NCI-H146 (cell line): ENCODE measurements at places on chromosomes 4 and X.

- no peak for DNase-seq
Measured at GRCh38 chr4:169122422-169122821, 112.4 kb upstream of the CBR4 start.

DNA sequence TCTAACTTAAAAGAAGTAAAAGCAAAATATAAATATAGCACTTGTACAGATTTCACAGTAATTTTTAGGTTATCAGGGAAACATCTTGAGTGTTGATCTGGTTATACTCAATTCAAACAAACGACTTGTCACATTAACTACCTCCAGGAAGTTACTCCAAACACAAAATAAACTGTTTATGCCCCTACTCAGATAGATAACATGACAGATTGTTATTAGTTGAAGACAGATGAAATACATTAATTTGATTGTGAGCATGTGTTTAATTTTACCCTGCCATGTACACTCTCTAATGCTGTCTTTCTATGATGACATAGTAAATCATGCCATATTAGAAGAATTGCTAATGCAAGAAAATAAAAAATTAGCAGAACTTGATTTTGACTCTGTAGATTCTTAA lies 88.0 kb downstream of the RAB28 start:
- DNase-seq = no peak

GRCh38 chr4:41713768-41714167 lies 34.8 kb downstream of the PHOX2B start:
- no peak for DNase-seq

DNA sequence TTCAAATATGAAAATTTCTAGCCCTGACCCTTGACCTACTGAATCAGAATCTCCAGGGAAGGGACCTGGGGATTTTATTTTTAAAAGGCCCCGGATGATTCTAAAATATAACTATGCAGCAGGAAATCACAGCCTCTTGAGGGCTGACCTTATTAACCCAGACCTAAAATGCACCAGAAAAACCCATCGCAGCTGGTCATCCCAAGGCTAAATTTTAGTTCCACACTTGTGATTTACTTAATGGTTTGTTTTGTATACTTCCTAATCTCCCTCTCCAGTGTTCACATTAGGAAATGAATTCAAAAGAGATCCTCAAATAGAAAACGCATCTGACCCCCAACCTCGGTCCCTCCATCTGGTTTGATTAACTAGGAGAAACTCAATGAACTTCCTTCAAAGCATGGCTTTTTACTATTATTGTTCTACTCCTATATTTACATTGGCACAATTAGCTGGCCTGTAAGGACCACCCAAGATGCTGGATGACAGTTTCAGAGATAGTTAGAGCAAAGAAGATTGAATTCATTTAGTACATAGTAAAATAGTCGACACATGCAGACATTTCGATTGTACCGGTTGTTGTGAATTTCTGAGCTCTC lies 147.8 kb upstream of the MED14 start:
- DNase-seq = no peak

- no peak for DNase-seq
Measured at GRCh38 chrX:105136786-105137185, 83.7 kb downstream of the TEX13A start.

DNA sequence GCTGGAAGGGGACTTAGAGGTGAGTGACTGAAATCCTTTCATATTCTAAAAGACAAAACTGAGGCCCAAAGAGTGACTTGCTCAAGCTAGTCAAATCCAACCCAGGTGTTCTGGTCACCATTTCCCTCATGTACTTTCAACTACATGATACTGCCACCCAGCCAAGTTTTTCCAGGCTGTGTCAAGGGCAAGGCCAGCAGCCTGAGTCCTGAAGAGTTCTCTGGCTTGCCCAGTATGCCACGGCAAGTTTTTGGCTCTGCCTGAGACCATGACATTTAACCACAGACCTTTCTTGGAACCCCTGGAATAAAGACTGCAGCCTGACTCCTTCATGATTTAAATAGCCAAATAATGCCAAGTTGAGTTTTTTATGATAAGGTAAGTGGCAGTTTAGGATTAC lies 10.7 kb upstream of the TMEM164 start:
- DNase-seq = no peak

DNA sequence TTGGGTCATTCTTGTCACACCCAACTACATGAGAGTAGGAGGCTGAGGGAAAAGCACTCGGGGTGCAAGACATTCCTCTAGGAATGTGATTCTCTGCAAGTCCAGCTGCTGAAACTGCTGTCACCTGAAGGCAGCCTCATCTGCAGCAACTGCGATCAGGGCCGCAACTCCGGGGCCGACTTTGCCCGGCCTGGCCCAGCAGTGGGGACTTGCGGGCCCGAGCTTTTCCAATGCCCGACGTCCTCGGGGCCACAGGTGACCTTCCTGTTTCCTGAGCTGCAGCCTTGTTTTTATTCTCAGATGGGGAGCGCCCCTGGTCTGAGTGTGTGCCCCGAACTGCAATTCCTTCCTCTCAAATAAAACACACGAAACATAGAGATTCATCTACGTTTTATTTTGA lies 104.7 kb upstream of the NKX1-1 start:
- no peak for DNase-seq
